ENCODE measurements at places on chromosomes 12 and 14. TPM values are rescaled to one million over a fixed set of nuclear protein-coding genes. Genes with fewer than 3 reads are reported as not detected.

GRCh38 chr12:129964826-129965457, 61.1 kb upstream of the TMEM132D start:
- peaks cover under 1% of the 10 kb centered on the region for H3K27me3 ChIP-seq
- no peak overlapping the region for H3K4me3 ChIP-seq
- H3K4me1 ChIP-seq, result no peaks in the 10 kb centered on the region
- no peaks in the 10 kb centered on the region for H3K36me3 ChIP-seq

GRCh38 chr12:93727195-93727811, 50.1 kb downstream of the CRADD start:
- no peak overlapping the region for H3K27ac ChIP-seq
- H3K27me3 ChIP-seq, result no peaks in the 10 kb centered on the region
- no peaks in the 10 kb centered on the region for H3K36me3 ChIP-seq
- no peak for DNase-seq

GRCh38 chr12:5168148-5168547, 124.5 kb downstream of the KCNA5 start:
- H3K4me1 ChIP-seq, result peaks cover 9% of the 10 kb centered on the region
- peaks cover 27% of the 10 kb centered on the region for H3K27me3 ChIP-seq
- DNase-seq, result no peak
- no peaks in the 10 kb centered on the region for H3K36me3 ChIP-seq
- no peak overlapping the region for H3K4me3 ChIP-seq
- H3K27ac ChIP-seq, result no peak overlapping the region

DNA sequence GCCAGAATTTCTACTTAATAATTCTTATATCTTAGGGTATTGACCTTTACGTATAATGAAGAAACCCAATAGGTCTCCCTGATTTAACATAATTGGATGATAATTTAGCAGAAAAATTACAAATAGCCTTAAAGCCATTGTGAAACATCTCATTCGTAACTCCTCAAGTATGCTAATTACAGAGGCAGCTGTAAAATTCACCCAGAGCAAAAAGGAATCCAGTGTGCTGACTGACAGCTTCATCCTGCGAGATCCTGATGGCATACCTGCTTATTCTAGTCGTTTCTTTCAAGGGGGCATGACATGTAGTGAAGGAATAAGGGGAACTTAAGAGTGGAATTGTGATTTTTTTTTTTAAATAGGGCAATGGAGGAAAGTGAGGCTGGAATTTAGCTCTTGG, 291.5 kb downstream of the FUT8 start:
- H3K4me1 ChIP-seq, result no peaks in the 10 kb centered on the region
- no peak for DNase-seq
- H3K27me3 ChIP-seq, result no peaks in the 10 kb centered on the region

The ADAMTS20 gene
- 1.0 TPM for total RNA-seq

The CD163L1 gene
- 69.3 TPM for total RNA-seq
